ENCODE measurements at places on chromosomes 11 and 22. TPM values are rescaled to one million over a fixed set of nuclear protein-coding genes. Genes with fewer than 3 reads are reported as not detected.

Gene HBG2
- 4,071 TPM for polyA plus RNA-seq

GRCh38 chr22:43824724-43825420 is 12.8 kb upstream of the EFCAB6 start:
- no peak for DNase-seq

Gene WNT11
- polyA plus RNA-seq, result 20.4 TPM

Gene PATL1
- 43.2 TPM for polyA plus RNA-seq

- peak; percentile 7 for DNase-seq
Observed at GRCh38 chr11:45525393-45525792, 140.0 kb downstream of the CHST1 start.

Gene PLAAT2
- not detected for polyA plus RNA-seq
